ENCODE measurements at places on chromosomes 5 and 9.
A peak's percentile ranks its signal among the peaks of the same experiment; 100 is the strongest.

DNA sequence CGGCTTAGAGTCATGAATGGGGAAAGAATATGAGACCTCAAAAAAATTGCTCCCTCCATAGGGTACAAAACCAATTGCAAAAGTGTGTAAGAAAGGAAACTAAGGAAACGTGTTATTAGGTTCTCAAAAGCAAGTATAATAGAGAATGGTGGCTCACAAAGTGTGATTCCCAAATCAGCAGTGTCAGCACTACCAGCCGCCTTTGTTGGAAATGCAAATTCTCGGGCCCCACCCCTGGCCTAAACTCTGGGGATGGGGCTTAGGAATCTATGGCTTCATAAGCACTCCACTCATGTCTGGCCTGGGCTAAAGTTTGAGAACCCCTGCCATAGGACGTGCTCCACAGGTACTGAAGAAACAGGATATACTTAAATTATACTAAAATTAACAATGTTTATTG lies 1.6 kb upstream of the CCDC69 start:
- DNase-seq: no peak

- peak; percentile 88 for DNase-seq
Observed at GRCh38 chr5:177099422-177100093, 12.8 kb downstream of the FGFR4 start.

DNA sequence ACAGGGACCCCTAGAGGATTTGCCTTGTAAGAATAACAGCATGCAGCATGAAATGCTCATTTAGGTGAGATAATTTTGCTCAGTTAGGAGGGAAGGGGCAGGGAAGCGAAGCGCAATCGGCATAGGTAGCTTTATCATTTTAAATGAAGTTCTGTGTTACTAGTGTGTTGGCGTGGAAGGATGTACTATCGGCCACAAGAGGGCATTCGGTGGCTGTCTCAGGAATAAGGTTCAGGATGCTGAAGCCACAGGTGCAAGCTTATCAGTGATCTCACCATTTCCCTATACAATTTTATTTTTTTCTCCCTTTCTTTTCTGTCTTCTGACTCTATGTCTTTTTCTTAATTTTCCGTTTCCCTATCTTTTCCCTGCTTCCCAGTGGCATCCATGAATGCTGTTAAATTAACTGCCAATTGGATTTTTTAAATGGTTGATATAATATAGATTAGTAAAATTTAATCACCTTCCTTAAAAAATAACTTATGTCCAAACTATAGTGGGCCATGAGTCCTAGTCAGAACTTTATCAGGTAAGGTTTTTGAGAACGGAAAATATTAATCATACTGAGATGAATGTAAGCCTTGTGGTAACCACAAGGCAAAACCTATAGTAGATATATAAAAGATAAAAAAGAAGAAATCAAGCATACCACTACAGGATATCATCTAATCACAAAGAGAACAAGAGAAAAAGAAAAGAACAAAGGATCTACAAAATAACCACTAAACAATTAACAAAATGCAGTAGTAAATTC lies 1.2 kb upstream of the INSL6 start:
- DNase-seq: peak; percentile 37

DNA sequence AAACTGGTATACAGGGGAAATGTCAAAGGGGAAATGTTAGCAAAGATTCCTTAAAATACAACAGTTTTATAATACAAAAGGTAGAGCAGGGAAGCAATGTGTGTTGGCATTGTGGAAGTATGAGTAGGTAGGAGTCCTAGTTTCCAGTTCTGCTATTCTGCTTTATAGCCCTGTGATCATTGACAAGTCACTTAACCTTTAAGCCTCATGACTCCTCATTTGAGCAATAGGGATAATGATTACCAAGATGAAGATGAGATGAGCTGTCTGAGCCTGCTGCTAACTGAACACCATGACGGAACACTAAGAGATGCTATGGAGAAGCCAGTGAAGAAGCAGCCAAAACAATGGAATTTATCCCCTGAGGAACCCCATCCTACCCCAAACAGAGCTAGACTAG lies 251.7 kb downstream of the PAPPA start:
- no peak for DNase-seq

DNA sequence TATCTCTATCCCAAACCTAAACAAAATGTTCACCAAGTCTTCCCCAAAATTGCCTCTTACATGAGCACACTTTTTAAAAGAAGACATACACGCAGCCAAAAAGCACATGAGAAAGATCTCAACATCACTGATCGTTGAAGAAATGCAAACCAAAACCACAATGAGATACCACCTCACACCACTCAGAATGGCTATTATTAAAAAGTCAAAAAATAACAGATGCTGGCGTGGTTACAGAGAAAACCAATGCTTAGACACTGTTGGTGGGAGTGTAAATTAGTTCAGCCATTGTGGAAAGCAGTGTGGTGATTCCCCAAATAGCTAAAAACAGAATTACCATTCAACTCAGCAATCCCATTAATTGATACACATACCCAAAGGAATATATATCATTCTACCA lies 83.8 kb downstream of the SEMA5A start:
- no peak for DNase-seq

DNA sequence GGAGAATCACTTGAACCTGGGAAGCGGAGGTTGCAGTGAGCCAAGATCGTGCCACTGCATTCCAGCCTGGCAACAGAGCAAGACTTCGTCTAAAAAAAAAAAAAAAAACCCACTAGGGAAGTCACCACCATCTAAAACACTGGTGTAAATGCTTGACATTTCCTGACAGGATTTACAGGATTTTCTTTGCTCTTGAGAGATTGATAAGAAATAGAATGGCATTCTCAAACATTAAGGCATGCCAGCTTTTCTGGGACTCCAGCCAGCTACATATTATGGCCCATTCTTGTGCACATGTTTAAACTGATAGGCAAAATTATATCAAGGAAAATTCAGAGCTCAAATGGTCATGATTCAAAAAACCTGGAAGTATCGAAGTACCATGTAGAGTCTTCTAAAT lies 28.7 kb downstream of the GTF3C4 start:
- no peak for DNase-seq

Measured in H7 (cell line).